ENCODE measurements at places on chromosomes 6 and 20.

- DNase-seq = no peak
Observed at GRCh38 chr6:136499370-136499769, 50.9 kb downstream of the MAP7 start.

DNA sequence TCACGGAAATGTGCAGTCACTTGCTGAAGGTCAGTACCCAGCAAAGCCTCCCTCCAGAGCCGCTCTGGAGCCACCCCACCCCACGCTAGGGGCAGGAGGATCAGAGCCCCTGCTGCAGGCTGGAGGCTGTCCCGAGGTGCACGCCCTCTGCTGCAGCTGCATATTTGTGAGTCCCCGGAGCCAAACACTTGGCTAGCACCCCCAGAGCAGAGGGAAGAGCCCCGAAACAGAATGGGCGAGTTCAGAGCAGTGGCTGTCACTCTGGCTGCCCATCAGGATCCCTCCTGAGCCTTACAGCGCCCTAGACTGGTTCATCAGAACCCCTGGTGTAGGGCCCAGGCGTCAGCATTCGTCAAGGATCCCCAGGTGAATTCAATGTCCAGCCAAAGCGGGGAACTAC lies 9.5 kb upstream of the TULP1 start:
- no peak for DNase-seq

GRCh38 chr6:42220807-42221206 lies 3.1 kb upstream of the MRPS10 start:
- no peak for DNase-seq

GRCh38 chr6:7050872-7051779 lies 56.6 kb upstream of the RREB1 start:
- DNase-seq = peak; percentile 35

- no peak for DNase-seq
Observed at GRCh38 chr20:13915284-13915683, 75.1 kb downstream of the SEL1L2 start.

GRCh38 chr6:51514748-51515402 lies 572.5 kb downstream of the PKHD1 start:
- no peak for DNase-seq

GRCh38 chr6:14380086-14380820 lies 262.7 kb downstream of the CD83 start:
- DNase-seq = no peak

DNA sequence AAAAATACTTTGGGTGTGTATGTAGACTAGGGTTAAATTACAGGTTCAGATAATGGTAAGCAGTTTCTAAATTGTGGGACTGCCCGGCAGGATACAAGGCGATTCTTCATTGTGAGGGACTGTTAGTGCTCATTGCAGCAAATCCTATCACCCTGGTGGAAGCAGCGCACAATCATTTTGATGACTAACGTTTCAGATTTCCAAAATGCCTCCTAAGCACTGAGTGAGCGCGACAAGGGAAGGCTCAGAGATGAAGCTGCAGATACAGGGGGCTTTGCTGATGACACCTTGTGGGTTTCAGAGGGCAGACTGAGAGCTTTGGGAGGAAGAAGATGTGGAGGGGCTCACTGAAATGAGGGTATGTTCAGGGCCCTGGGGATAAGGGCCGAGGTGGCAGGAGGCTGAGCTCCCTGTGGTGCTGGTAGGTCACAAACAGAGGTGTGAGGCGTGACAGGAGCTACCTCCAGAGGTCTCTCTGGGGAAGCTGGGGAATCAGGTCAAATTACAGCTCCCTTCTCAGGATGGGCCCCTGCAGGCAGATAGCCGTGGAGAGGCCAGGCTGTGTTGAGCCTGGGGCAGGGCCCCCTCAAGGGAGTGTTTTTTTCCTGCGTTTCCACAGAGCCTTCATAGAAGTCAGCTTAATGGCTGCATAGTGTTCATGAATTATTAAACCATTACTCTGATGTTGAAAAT lies 84.5 kb upstream of the FYN start:
- DNase-seq = no peak

GRCh38 chr6:65558071-65558470 lies 149.0 kb downstream of the EYS start:
- no peak for DNase-seq

GRCh38 chr6:105359419-105360370 lies 43.2 kb downstream of the PREP start:
- DNase-seq = no peak
